ENCODE measurements at places on chromosomes 1 and 21. TPM values are rescaled to one million over a fixed set of nuclear protein-coding genes. Genes with fewer than 3 reads are reported as not detected.
A peak's percentile ranks its signal among the peaks of the same experiment; 100 is the strongest.

The DMRTA2 gene
- not detected for total RNA-seq

DNA sequence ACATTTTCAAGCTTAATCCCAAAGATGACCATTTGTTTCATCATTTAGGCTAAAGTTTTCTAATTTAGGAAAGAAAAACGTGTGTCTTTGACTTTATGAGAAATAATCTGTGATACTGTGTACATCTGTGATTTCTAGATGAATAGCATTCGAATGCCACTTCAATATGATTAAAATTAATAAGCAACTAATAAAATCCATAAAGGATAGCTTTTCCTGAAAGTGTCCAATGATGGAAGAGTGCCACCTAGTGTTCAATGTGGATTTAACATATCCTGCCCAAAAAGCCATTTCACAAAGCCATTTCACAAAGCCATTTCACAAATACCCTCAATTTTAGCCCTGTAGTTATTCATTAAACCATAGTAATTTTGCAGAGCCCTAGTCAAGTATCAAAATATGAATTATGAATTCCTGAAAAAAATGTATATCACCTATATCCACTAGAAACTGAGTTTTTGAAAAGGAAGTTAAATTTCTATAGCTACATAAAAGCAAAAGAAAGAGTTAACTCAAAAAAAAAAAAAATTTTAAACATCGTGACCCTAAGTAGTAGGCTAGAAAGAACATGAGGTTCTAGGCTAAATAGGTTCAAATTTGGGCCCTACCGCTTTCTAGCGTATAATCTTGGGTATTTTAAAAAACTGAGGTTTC is 19.1 kb downstream of the NME7 start:
- DNase-seq, result no peak

DNA sequence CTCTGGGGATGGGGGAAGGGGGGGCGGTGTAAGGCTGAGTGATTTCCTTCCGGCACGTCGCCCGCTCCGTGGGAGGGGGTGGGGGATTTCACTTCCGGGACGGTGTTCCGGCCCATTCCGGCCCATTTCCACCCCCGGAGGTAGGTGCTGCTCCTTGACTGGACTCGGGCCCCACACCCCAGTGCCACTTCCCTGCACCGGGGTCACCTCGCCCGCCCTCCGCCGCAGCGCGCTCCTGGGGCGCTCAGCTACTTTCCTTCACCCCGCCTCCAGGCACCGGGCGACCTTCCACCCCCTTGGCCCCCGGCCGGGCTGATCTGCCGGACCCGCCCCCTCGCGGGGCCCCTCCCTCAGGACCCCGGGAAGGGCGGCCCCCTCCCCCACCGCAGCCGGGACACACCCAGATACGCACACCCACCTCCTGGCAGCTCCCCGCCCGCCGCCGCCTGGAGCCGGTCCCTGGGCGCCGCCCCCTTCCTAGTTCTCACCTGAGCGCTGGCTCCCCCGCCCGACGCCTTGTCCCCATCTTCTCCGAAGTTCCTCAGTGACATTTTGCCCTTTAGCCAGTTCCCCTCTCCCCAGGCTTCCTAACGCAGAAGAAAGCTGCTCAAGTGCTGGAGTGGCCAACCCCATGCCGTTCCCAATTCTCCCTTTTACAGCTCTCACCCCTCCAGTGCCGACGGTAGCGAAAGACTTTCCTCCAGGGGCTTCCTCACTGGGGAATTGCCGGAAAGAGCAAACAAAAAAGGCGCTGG is at the start of gene ZBTB37:
TSS of gene ZBTB37 (plus strand) at position 115 of the 755 bp plus-strand sequence. CDS start 1,846 bp downstream, outside the sequence.
- DNase-seq, result peak; percentile 91

The S100A1 gene
- total RNA-seq, result 22.2 TPM

The CDK11A gene
- 21.6 TPM for total RNA-seq

DNA sequence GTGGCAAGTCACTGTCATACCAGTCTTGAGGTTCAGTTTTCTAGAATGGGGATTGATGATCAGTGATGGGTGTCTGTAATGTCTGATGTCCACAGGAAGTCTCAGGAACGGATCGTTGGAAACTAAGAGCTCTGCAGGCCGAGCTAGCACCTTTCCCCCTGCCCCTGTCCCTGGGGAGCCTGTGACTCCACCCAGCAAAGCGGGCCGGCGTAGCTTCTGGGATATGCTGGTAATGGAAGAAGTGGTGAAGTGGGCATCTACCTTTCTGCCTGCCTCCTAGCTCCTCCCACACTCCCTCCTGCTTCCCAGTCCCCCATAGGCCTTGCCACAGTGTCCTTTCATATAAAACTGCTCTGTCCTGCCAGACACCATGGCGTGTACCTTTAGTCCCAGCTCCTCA is 13.4 kb downstream of the HYI start:
- no peak for DNase-seq

- DNase-seq, result no peak
These were observed 6.6 kb upstream of the GNG12 start for GRCh38 chr1:67839826-67840225.

DNA sequence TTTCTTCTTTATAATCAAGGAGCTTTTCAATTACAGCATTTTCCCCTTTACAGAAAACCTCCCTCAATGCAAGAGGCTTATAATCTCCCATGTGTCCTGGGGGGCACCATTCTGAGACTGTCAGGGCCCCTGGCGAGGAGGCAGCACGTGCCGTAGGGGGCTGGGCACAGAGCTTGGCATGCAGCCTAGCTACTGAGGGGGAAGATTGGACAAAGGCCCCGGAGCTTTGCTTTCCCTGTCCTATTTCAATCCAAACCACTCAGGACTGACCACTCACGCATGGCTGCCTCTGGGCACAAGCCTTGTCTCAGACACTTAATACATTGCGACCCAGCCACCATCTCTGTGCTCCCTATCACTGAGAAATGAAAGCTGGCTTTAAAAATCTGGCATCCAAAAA is 2.8 kb upstream of the RAP1GAP start:
- DNase-seq, result peak; percentile 57
